ENCODE measurements at places on chromosomes 6 and 20. TPM values are rescaled to one million over a fixed set of nuclear protein-coding genes. Genes with fewer than 3 reads are reported as not detected.

NCOA6 gene
- total RNA-seq: 30.2 TPM

TSHZ2 gene
- total RNA-seq: 33.1 TPM

RHAG gene
- total RNA-seq: 2.9 TPM

GCNT2 gene
- total RNA-seq: 2.6 TPM

HAO1 gene
- not detected for total RNA-seq

SIRPD gene
- total RNA-seq: not detected

OPN5 gene
- total RNA-seq: not detected

FOXA2 gene
- total RNA-seq: not detected

TCFL5 gene
- 14.6 TPM for total RNA-seq

PSORS1C2 gene
- not detected for total RNA-seq

ATXN1 gene
- 70.0 TPM for total RNA-seq

RIPPLY2 gene
- 0.80 TPM for total RNA-seq

MUC22 gene
- not detected for total RNA-seq

FAM217A gene
- total RNA-seq: not detected

All from sciatic nerve (tissue), 2 donors.